ENCODE measurements at places on chromosomes 12 and 14. TPM values are rescaled to one million over a fixed set of nuclear protein-coding genes. Genes with fewer than 3 reads are reported as not detected.

DNA sequence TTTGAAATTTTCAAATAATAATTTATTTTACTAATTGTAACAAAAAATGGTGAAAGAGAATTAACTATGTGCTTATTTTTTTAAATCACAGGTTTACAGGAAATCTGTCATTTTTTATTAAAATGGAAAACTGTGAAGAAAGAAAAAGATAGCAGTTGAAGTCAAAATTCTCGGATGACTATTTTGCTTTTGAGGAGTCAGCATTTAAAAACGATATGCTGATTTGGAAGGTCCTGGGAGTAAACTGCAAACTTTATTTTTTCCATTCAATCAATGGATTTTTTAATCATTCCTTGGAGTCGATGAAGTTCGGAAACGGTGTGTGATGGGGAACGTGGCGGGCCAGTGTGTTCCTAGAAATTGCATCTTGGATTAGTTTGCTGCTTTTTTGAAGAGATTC lies 258.9 kb upstream of the NAV3 start:
- no peak for DNase-seq

- no peak for DNase-seq
Measured at GRCh38 chr12:130677957-130678558, 38.0 kb downstream of the RIMBP2 start.

- DNase-seq: peak; percentile 88
Measured at GRCh38 chr14:34059925-34060650, 109.2 kb upstream of the EGLN3 start.

DNA sequence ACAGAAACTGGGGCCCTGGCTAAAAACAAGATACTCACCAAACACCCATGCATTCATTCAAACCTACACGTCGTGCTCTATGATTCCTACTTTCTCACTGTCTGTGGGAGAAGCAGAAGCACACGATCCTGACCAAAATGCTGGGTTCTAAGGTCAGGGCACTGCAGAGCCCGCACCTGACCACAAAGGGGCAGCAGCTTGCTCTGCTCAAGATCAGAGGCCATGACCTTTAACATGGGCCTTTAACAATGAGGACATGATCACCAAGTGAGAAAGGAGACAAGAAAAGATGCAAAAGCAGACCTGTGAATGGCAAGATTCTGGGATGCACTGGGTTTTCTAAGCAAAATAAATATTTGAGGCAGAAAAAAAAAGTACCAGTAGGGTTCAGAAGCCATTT lies 40.1 kb upstream of the VPS33A start:
- no peak for DNase-seq

DNA sequence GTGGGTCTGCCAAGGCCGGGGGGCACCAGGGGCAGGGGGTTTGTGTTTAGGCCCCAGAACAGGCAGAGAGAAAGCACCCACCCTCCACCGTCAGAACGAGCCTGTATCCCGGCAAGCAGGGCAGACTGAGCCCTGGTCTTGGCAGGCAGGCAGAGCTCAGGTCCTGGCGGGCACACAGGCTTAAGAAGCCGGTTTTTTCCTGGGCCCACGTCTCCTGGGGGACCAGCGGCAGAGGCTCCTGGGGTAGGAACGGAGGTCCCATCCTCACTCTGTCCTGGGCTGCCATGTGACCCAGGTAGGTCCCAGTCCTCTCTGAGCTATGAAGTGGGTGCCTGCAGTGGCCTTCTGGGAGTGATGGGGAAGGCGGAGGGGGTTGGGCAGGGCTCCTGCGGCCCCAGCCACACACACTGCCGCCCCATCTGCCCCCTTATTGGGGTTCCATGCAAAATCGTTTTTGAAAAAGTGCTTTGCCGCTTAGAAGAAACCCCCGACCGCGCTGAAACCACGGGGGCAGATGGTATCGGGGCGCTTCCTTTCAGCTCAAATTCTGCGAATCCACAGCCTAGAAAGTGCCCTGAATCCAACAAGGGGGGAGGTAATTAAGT lies 24.2 kb downstream of the SH2B3 start:
- peak; percentile 69 for DNase-seq

GRCh38 chr14:96139879-96140278 lies 64.8 kb upstream of the BDKRB2 start:
- no peak for DNase-seq

DNA sequence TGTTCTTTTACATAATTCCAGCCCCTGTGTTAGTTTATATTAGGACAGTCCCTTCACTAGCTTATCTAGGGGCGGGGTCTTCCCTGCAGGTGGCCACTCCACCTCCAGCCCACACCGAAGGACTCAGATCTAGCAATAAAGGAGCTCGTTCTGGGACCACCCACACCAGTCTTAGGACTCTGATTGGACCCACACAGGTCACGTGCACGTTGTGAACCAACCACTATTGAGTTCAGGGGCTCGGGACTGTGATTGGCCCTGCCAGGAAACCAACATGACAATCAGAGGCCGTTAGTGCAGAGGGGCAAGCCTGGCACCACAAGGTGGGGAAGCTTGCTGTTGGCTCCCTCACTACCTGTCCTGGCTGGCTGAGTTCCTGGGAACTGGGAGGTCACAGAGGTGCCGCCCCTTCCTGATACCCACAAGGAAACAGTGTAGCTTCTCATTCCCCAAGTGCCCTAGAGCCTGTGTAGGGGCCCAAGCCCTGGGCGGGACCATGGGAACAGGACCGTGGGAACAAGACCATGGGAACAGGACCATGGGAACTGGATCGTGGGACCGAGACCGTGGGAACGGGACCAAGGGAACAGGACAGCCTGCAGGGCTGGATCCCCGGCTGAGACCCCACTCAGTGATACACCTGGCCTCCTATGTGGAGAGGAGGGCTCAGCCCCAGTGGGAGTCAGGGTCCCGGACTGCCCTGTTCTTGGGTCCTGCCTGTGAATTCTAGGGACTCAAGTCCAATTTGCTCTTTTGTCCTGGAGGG lies 297.8 kb downstream of the ADGRD1 start:
- DNase-seq: peak; percentile 39

The VRTN gene
- not detected for total RNA-seq

The GUCY2C gene
- total RNA-seq: 107 TPM

The ARID4A gene
- total RNA-seq: 66.0 TPM
